ENCODE measurements at places on chromosomes 5 and 9.

GRCh38 chr9:37408933-37409710 is 13.4 kb upstream of the GRHPR start:
- no peak for DNase-seq

GRCh38 chr5:111227226-111227782 is 3.1 kb downstream of the CAMK4 start:
- no peak for DNase-seq

DNA sequence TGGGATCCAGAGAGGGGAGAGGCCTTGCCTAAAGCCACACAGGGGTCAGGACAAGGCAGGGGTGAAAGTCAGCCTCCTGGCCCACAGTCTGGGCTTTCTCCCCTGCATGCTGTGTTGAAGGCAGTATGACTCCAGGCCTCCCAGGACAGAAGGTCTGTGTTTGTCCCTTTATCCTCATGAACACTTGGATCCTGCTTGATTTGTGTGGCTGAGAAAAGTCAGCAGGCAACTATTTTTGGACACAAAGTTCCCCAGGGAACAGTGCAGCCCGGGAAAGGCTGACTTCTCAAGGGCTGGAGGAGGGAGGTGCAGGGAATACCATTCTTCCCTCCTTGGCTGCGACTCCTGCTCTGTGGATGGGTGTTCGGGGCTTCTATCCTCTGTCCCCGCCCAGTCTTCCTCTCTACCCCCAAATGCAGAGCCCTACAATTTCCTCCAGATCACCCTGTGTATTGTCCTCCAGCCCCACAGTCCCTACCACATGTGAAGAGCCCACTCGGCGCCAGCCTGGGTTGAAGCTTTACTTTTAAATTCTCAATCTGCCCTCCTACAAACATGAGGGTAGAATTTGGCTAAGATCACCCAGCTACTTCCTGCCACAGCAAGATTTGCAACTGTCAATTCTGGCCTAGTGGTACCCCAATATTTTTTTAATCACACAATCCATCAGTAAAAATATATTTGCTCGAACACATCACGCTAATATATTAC is 4.1 kb downstream of the AKNA start:
- peak; percentile 91 for DNase-seq

GRCh38 chr5:116595498-116595897 is 20.9 kb upstream of the SEMA6A start:
- no peak for DNase-seq

GRCh38 chr5:132397224-132397623 is 27.7 kb downstream of the SLC22A5 start:
- no peak for DNase-seq

DNA sequence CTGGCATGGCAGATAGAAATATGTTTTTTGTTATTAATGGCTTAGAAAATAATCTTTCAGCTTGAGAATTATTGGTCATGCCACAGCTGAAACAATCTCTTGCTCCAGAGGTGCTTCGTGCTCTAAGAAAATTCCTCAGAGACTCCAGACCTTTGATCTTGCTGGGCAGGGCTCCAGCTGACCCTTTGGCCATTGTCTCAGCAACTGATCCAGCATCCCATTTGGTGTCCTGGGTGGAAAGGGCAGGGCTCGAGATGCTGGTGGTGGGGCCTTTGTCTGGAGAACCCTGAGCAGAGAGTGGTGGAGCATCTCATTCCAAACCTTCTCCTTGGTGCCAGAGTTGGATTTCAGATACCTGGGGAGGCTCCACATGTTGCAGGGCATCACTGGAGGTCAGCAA is 43.2 kb upstream of the PIK3R1 start:
- DNase-seq = no peak

GRCh38 chr5:180133060-180133459 is 61.5 kb upstream of the RNF130 start:
- no peak for DNase-seq

- DNase-seq = peak; percentile 73
Measured at GRCh38 chr9:124267271-124267807, 9.6 kb downstream of the NEK6 start.

GRCh38 chr5:14802541-14802940 is 69.0 kb downstream of the ANKH start:
- DNase-seq = no peak

- DNase-seq = no peak
Measured at GRCh38 chr9:27385606-27386322, 88.8 kb upstream of the EQTN start.

GRCh38 chr5:74538206-74538661 is 102.3 kb downstream of the ENC1 start:
- peak; percentile 60 for DNase-seq

- no peak for DNase-seq
Measured at GRCh38 chr9:138076650-138077009, 199.0 kb downstream of the CACNA1B start.

DNA sequence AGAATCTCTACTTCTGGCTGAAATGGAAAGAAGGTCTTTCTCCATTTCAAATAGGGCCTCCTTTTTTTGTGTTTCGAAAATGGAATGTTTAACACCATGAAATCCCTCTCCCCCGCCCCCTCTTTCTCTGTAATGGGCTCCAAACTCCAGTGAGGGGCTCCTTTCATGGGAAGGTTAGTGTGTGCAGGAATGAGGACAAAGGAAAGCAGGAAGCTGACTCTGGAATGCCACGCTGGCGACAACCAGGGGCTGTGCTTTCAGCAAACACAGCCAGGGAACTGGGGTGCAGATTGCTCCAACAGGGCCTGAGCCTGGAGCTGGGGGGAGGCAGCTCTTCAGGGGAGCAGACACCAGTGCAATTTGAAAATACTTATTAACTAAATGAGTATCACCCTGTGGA is 82.8 kb downstream of the CRB2 start:
- peak; percentile 2 for DNase-seq

DNA sequence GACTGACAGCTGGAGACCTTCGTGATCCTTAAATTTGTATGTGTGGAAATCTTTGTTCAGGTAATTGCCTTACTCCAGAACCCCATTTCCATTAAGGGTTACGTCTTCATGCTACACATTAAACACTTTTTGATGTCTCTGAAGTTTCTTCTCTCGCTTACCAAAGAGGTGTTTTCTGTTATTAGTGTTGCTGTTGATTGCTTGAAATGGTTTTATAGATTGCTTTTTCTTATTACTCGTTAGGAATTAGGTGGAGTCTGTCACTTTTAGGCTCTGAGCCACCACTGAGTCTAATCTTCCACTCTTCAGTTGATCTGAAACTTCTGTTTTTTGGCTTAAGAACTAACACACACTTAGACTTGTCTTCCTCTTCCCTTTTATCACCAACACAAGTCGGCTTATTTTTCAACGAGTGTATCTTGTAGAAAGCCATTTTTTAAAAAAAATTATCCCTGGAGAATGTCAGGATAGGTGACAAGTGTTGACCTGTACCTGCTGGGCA is 62.2 kb upstream of the PPARGC1B start:
- no peak for DNase-seq

DNA sequence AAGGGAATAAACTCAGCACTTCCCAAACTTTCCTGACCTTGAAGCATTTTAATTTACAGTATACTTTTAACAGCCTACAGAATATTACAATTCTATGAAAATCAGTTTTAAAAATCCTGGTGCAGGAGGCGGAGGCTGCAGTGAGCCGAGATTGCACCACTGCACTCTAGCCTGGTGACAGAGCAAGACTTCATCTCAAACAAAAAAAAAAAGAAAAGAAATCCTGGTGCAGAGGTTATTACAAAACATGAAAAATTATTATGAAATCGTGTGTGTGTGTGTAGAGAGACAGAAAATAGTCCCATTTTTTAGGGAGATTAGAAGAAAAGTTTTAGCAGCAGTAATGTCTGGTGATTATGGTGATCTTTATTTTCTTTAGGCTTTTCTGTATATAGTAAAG is 26.9 kb downstream of the GOLPH3 start:
- no peak for DNase-seq

Data from fibroblast of skin of scalp (primary cell).